ENCODE measurements at places on chromosomes 3 and 15.

DNA sequence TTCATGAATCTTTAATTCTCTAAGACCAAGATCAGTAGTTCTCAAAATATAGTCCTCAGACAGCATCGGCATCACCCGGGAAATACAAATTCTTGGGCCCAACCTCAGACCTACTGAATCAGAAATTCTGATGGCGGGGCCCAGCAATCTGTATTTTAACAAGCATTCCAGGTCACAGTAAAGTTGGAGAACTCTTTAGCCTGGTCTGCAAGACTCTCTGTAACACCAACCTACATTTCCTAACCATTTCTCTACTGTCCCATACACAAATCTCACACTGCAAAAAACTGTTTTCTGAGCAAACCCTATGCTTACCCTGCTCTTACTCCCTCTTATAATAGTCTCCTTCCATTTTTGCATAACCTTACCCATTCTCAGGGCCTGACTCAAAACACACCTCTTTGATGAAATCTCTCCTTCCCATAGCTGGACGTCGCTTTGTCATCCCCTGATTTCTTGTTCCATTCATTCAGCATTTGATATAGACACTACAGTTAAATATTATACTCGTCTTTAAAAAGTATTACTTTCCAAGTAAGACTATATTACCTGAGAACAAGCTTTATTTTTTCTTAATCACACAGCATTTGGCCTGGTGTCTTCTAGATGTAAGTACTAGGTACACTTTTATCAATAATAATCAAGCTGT, 83.3 kb upstream of the MYO5C start:
- DNase-seq = no peak

DNA sequence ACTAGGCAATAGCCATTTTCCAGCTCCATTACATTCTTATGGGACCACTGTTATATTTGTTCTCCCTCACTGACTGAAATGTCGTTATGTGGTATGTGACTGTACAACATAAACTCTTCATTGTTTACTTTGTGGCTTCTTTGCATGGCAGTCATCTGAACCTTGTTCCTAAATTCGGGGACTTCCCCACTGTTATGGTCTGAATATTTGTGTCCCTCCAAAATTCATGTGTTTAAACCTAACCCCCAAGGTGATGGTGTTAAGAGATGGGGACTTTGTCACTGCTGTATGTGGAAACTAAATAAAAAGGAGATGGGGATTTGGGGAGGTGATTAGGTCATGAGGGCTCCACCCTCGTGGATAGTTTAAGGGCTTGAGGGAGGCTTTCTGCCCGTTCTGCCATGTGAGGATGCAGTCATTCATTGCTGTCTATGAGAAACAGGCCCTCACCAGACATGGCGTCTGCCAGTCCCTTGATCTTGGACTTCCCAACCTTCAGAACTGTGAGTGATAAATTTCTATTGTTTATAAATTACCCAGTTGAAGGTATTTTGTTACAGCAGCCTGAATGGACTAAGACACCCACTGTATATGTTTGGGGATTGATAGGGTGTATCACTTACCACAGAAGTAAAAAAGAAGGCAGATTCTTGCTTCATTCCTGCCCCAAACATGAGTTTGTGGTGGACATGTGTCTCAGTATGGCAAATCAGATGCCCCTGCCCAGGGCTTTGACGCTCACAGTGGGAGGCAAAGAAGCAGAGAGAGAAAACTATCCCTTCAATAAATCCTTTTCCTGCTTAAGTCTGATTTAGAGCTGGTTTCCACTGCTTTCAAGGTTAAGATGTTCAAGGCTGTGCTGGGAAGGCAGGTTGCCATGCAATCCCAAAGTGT, 138.0 kb upstream of the UBE2E1 start:
- DNase-seq = no peak

GRCh38 chr3:114624047-114624445, 330.2 kb downstream of the TIGIT start:
- no peak for DNase-seq

DNA sequence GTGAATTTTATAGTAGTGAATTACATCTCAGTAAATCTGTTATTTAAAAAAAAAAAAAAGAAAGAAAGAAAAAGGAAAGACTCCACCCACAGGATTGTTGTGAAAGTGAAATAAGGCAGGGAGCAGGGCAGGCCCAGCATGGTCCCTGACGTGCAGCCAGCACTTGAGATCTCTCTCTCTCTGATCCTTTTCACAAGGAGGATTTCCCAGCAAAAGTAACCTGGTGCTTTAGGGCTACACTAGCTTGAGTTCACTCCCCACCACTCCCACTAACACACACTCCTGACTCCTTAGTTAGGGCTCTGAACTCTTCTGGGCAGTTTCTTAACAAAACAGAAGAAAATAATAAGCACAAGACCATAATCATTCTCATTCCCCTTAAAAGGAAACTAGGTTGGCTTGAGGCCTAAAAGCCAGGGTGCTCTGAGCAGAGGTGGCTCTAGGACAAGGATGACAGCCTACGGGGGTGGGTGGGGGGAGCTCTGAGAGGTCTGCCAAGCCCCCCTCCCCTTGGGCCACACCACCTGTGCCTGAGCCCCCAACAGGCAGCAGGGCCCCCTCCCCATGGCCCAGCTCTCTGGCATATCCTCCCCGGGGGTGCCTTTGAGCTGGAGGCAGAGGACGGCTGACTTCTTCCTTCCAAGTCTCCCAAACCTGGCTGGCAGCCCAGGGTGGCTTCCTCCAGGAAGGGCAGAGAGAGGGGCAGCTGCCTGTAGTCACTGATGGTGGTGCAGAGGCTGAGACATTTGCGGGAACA, 856 bp downstream of the TMEM40 start:
- no peak for DNase-seq

DNA sequence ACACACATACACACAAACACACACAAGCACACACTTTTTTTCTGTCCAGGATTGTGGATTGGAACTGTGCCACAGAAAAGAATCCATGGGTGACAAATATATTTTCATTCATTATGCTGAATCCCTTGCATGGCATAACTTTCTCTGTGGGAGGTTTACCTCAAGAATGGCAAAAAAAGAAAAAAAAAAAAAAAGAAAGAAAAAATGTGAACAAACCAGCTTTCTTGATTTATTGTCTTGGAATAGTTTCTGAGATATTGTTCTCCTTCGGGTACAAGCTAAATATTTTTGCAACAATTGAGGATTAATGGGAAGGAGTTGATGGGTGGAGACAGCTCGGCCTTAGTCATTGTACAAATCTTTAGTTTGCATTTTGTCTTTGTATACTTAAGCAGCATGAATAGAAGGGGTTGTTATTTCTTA, 153.1 kb downstream of the GMNC start:
- no peak for DNase-seq

DNA sequence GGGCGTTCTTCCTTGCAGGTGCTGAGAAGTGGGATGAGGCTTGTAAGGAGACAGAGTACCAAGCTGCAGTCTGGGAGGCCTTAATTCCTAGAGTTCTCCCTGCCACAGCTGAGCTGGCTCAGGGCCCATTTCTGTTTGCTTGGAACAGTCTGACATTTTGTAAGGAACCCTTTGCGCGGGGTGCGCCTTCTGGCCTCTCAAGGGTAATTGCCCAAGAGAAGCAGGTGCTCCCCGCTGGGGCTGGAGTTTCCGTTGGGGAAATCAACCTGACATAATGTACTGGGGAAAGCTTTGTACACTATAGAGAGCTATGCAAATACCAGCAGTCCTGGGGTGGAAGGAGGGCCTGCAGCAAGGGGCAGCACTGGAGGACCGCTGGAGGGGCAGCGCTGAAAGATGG, 83.6 kb downstream of the HMG20A start:
- no peak for DNase-seq

DNA sequence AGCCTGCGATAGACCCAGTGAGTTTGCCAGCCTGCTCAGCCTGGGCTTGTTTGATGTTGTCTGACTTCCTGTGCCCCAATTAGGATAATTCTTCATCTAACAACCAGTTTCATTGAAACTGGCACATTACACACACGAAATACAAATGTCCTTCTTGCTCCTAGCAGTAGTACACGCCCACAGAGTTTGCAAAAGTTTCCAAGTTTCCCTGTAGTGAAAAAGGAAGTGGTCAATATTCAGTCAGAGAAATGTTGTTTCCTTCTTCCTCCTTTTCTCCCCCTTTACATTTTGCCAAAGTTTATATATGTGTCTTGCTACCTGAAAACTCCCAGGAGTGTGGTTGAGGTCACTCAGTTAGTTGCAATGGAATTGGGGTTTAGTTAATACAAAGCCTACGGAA, 58.4 kb upstream of the LRTM1 start:
- DNase-seq = no peak

DNA sequence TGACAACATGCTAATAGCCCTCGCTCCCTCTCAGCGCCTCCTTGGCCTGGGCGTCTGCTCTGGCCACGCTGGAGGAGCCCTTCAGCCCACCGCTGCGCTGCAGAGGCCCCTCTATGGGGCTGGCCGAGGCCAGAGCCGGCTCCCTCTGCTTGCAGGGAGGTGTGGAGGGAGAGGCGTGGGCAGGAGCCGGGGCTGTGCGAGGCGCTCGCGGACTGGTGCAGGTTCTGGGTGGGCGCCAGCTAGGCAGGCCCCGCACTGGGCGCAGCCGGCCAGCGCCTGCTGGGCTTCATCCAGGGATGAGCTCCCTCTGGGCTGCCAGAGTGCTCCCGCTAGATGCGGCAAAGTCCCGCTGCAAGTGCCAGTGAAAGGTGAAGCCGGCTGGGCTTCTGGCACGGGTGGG, 21.0 kb upstream of the DNAJC13 start:
- DNase-seq = no peak

- no peak for DNase-seq
Measured at GRCh38 chr3:186307594-186308221, 54.3 kb downstream of the DGKG start.

DNA sequence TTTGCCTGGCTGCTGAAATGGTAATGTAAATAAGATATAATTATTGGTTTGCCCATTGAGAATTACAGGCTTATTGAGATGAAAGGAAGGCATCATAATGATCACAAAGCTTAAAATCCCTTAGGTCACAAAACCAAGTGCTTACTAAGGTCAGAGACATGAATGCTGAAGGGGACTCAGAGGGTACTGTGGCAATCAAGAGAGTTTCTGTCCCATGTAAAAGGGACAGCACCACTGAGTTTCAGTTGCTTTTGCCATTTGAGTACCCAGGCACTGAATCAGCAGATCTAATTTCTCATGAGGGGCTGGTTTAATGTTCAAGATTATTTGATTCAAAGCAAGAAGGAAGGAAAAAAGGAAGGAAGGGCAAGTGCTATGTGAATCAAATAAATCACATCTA, 127.0 kb downstream of the PLOD2 start:
- no peak for DNase-seq

GRCh38 chr3:131038326-131038725, 11.6 kb downstream of the NEK11 start:
- DNase-seq = no peak

- DNase-seq = no peak
Measured at GRCh38 chr3:110821586-110821985, 250.0 kb upstream of the NECTIN3 start.

- DNase-seq = no peak
Measured at GRCh38 chr3:32237670-32238452, 619 bp upstream of the CMTM8 start.

GRCh38 chr3:108202080-108202479, 20.1 kb downstream of the IFT57 start:
- DNase-seq = no peak

GRCh38 chr15:36658898-36659639, 79.6 kb downstream of the CDIN1 start:
- no peak for DNase-seq

DNA sequence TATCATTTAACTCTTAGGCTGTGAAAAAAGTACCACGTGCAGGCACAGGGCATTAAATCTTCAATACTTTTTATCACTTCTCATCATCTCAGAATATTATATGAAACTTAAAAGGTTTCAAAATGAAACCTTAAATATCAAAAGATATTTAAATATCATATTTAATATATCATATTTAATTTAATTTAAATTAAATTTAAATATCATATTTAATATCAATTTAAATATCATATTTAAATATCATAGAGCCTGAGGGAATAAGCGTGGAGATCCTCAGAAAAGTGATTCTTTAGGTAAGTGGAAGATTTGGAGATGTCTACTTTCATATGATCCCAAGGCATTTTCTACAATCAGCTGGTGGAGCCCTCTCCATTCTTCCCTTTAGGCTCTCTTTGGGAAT, 716.6 kb downstream of the OTOL1 start:
- DNase-seq = no peak

DNA sequence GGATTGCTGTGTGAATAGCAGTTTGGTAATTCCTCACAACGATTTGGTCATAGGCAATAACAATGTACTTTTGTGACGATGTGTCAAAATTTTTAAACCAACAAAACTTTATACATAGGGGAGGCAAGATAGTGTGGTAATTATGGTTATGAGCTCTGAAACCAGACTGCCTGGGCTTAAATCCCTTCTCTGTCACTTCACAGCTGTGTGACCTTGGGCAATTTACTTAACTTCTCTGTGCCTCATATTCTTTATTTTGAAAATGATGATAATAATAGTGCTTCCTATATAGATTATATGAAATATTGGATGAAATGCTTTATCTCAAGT, 5.7 kb downstream of the CD200 start:
- no peak for DNase-seq

- DNase-seq = no peak
Measured at GRCh38 chr15:82140886-82141285, 95.1 kb upstream of the MEX3B start.

DNA sequence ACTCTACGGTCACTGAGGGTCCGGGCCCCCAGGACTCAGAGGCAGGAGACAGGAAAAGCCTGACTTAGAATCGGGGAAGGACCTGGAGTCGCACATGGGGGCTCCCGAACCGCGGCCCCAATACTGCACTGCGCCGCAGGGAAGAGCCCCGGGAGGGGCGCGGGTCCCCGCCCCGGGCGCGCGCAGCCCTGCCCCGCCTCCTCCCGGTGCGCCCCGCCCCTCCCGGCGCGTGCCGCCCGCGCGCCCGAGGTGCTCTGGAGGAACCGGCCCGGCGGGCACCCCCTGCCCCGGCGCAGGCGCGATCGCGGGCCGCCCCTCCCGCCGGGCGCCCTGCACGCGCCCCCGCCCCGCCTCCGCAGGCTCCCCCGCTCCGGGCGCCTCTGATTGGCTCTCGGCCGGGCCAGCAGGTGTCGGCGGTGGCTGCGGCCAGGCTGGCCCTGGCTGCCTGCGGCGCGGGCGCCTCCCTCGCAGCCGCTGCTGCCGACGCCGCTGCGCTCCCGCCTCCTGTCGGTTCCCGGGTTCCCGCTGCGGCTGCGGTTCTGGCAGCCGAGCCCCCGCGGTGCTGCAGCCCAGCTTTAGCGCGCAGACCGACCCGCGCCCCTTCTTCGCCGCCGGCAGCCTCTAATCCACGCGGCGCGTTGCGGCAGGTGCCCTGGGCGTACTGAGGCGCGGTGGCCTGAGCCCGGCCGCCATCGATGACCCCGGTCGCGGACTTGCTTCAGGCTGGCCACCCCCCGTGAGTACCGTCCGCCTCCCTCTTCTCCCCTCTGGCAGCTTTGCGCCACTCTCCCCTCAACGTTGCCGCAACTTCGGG, at the start of gene MYRIP:
TSS of gene MYRIP (plus strand) at position 429 of the 814 bp plus-strand sequence. CDS start 91,208 bp downstream, outside the sequence.
- DNase-seq = no peak
